ENCODE measurements at places on chromosomes 13 and 19.
A peak's percentile ranks its signal among the peaks of the same experiment; 100 is the strongest.

- no peak for DNase-seq
Measured at GRCh38 chr19:33497131-33497777, 24.3 kb downstream of the PEPD start.

DNA sequence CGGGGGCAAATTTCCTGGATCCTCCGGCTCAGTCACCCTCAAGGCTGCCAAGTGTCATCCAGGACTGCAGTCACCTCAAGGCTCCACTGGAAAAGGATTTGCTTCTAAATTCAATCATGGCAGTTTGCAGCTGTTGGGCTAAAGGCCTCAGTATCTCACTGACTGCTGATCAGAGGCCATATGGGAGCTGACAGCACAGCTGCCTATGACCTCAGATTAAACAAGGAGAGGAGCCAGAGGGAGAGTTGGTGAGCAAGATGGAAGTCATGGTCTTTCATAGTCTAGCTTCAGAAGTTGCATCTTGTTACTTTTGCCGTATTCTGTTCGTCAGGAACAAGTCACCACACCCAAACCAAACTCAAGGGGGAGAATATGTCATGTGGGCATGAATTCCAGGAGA is 849.7 kb downstream of the UQCRFS1 start:
- no peak for DNase-seq

- no peak for DNase-seq
Measured at GRCh38 chr13:24502533-24503378, 9.8 kb downstream of the PARP4 start.

- no peak for DNase-seq
Measured at GRCh38 chr13:22126433-22127021, 455.7 kb downstream of the FGF9 start.

DNA sequence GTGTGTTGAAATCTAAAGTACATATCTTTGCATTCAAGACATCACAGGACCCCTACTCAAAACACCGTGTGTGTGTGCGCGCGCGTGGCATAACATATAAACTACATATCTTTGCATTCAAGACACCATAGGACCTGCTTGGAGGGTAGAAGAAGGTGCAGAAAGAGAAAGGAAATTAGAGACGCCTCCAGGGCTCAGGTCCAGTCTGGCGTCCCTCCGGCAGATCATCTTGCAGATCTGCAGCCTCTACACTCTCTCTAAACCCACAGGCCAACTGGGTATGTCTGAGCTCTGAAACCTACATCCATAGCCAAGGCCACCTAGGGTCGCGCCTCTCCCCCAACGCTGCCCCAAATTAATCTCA is 659 bp upstream of the PAFAH1B3 start:
- no peak for DNase-seq

GRCh38 chr19:10214784-10215183 is 16.3 kb downstream of the S1PR2 start:
- DNase-seq = no peak

DNA sequence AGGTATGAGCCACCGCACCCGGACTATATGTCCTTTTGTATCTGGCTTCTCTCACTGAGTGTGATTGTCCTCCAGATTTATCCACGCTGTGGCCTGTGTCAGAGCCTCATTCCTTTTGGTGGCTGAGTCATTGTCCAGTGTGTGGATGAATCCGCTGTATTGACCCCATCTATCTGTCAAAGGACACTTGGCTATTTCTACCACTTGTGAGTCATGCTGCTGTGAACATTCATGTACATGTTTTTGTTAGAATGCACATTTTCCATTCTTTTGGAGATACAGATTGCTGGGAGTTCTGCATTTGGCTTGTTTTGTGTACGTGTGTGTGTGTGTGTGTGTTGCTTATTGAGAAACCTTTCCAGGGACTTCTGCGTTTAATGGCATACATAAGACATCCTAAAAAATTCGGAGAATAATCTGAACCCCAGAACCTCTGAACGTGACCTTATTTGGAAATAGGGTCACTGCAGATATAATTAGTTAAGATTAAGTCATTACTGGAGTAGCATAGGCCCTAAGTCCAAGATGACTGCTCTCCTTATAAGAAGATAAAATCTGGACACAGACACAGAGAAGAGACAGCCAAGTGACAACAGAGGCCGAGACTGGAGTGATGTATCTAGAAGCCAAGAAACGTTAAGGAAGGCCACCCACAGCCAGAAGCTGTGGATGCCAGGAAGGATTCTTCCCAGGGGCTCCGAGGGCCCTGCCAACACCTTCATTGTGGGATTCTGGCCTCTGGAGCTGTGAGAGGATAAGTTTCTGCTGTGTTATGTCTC is 4.9 kb upstream of the GIPC3 start:
- peak; percentile 7 for DNase-seq

GRCh38 chr13:98570929-98571372 is 6.0 kb downstream of the STK24 start:
- DNase-seq = peak; percentile 20

- DNase-seq = no peak
Measured at GRCh38 chr19:29696565-29696846, 18.6 kb downstream of the C19orf12 start.
